ENCODE measurements at places on chromosomes 12 and 14. TPM values are rescaled to one million over a fixed set of nuclear protein-coding genes. Genes with fewer than 3 reads are reported as not detected.

The NINJ2 gene
- 6.9 TPM for total RNA-seq

The OR10P1 gene
- not detected for total RNA-seq

The KIF21A gene
- 23.7 TPM for total RNA-seq

The KRT2 gene
- not detected for total RNA-seq

The YAF2 gene
- total RNA-seq: 32.1 TPM

The PSMA3 gene
- 113 TPM for total RNA-seq

The KLRC3 gene
- total RNA-seq: not detected

The P2RX2 gene
- total RNA-seq: 0.29 TPM

The ATXN2 gene
- 64.0 TPM for total RNA-seq

The FAIM2 gene
- 0.64 TPM for total RNA-seq

The INHBE gene
- total RNA-seq: not detected

The LTBP2 gene
- total RNA-seq: 91.1 TPM

All from breast epithelium (tissue), 4 donors.